ENCODE measurements at places on chromosomes 11 and 22. TPM values are rescaled to one million over a fixed set of nuclear protein-coding genes. Genes with fewer than 3 reads are reported as not detected.

The POLR2F gene
- 87.3 TPM for polyA plus RNA-seq

The FAM227A gene
- polyA plus RNA-seq = 5.2 TPM

The TMEM179B gene
- 67.7 TPM for polyA plus RNA-seq

The RBMXL2 gene
- polyA plus RNA-seq = 0.07 TPM

The STK33 gene
- 25.8 TPM for polyA plus RNA-seq

The BBOX1 gene
- 44.6 TPM for polyA plus RNA-seq

The HMOX1 gene
- 52.8 TPM for polyA plus RNA-seq

The DGAT2 gene
- polyA plus RNA-seq = 4.9 TPM

The HTATIP2 gene
- polyA plus RNA-seq = 2.8 TPM

The BATF2 gene
- polyA plus RNA-seq = 3.1 TPM

The UPB1 gene
- polyA plus RNA-seq = 0.84 TPM

The FAM181B gene
- 3.5 TPM for polyA plus RNA-seq

The KCTD17 gene
- polyA plus RNA-seq = 26.0 TPM

The GALR3 gene
- not detected for polyA plus RNA-seq

The C11orf16 gene
- polyA plus RNA-seq = 1.1 TPM

The ISX gene
- 0.37 TPM for polyA plus RNA-seq

The DEUP1 gene
- polyA plus RNA-seq = 0.61 TPM

The TRIM49 gene
- not detected for polyA plus RNA-seq

The KAT5 gene
- polyA plus RNA-seq = 73.1 TPM
